MV-4-11 (cell line): ENCODE measurements at places on chromosomes 1 and 21.

GRCh38 chr21:21464684-21465083 lies 466.5 kb downstream of the NCAM2 start:
- no peak for DNase-seq

DNA sequence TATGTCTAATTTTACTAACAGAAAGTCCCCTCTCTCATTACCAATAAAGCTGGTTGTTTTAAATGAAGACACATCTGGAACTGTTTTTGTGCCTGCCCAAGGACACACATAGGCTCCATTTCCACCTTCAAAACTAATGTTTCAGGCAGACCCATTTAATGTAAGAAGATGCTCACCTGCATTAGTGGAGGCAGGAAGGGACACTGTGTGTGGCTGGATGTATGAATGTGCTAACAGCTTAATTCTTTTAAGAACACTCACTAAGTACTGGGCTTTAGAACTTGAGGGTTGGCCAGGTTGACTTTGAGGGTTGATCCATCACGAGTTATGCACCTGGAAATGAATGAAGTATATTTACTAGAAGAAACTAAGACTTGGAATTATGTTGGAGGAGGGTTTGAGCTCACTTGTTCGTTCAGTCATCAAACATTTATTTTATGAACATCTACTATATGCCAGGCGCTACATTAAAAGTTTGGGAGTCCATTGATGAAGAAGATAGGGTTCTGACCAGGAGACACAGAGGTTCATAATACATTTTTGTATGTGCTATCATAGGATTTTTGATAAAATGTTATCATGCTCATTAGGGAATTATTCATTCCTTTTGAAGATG lies 5.4 kb downstream of the JUN start:
- no peak for DNase-seq

- DNase-seq: peak; percentile 69
Observed at GRCh38 chr1:117665556-117666270, 59.9 kb downstream of the TENT5C start.

DNA sequence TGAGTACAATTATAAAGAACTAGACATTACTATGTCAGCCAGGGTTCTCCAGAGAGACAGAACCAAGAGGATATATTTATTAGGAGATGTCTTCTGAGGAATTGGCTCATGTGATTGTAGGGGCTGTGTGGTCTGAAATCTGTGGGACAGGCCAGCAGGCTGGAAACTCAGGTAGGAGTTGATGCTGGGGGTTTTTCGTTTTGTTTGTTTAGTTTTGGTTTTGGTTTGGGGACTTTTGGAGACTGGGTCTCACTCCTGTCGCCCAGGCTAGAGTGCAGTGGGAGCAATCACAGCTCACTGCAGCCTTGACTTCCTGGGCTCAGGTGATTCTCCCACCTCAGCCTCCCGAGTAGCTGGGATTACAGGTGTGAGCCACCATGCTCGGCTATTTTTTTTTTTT lies 132.9 kb upstream of the ERRFI1 start:
- no peak for DNase-seq

DNA sequence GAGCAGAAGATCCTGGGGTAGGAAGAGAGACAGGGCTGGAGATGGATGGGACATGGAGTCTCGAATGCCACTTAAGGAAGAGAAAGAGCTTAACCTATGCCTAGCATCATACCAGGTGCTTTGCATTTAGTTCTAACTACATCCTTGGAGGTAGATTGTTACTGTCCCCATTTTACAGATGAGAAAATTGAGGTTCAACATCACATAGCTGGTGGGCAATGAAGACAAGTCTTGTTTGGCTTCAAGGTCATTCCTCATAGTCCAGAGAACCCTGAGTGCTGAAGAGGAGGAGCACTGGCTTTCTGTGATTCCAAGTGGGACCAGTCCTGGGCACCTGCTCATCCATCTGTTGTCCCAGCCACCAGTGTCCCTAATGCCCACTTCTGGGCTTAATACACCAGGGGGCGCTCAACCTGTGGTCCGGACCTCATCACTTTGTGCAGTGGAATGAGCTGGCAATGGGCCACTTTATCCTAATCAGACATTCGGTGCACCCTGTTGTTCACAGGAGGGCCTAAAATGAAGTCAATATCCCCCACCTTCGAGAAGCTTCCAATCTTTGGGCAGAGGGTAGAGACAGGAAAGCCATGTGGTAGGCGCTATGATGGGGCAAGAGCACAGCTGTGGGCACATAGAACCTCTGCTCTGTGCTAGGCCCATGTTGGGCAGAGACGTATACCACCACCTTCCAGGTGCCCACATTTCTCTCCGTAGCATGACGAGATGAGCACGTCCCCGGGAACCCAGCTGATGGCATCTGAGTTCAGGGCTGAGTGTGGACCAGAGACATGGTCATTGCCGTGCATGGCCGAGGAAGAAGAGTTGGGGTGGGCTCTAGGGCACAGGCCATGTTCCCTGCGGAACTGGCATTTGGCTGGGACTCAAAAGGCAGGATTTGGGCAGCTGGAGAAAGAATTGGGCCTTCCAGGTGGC lies 9.2 kb downstream of the RPS6KA1 start:
- DNase-seq: peak; percentile 64
